ENCODE measurements at places on chromosomes 1 and 21.

DNA sequence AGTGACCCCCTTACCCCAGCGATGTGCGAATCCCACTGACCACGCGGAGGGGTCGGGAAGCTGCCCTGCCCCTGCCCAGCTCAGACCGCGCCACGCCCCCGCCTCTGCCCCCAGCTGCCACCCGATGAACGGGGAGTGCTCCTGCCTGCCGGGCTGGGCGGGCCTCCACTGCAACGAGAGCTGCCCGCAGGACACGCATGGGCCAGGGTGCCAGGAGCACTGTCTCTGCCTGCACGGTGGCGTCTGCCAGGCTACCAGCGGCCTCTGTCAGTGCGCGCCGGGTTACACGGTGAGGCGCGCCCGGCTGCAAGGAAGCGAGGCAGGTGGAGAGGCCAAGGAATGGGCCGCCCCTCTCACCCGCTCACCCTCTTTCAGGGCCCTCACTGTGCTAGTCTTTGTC, 11.9 kb upstream of the LRRC71 start:
- DNase-seq: no peak

DNA sequence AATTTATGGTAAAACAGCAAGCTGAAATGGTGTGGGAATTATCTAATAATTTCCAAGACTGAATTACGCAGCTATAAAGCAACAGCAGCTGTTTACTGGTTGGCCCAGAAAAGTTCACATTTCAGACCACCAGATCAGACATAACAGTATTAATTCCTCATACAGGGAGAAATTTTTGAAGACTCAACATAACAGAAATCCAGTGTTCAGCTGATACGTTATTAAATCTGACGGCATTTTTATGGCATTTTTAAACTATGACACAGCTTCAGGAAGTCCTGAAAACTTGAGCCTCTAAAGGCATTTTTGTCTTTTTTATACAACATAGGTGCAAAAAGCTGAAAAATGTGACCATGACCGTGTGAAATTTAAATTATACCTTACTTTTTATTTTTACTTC, 91.2 kb downstream of the APP start:
- no peak for DNase-seq

GRCh38 chr1:54307305-54307704, 98.9 kb downstream of the SSBP3 start:
- no peak for DNase-seq

GRCh38 chr1:109821221-109821669, 57.5 kb upstream of the EPS8L3 start:
- DNase-seq: peak; percentile 18

DNA sequence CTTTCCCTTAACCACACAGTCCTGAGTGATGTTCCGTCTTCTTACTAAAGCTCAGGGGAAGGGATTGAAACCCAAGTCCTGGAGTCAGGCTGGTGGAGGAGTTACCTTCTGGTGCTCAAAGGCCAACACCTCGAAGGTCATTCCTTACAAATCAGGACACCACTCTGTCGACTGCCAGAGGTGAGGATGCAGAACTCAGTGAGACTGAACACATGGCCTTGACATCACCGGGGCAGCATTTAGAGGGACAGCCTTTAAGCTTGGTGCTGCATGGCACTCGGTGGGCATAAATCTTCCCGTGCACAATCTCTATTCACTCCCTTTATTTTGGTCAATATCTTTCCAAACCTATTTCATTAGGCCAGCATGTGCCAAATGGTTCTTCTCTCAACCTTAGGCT, 130.9 kb downstream of the ASTN1 start:
- no peak for DNase-seq

DNA sequence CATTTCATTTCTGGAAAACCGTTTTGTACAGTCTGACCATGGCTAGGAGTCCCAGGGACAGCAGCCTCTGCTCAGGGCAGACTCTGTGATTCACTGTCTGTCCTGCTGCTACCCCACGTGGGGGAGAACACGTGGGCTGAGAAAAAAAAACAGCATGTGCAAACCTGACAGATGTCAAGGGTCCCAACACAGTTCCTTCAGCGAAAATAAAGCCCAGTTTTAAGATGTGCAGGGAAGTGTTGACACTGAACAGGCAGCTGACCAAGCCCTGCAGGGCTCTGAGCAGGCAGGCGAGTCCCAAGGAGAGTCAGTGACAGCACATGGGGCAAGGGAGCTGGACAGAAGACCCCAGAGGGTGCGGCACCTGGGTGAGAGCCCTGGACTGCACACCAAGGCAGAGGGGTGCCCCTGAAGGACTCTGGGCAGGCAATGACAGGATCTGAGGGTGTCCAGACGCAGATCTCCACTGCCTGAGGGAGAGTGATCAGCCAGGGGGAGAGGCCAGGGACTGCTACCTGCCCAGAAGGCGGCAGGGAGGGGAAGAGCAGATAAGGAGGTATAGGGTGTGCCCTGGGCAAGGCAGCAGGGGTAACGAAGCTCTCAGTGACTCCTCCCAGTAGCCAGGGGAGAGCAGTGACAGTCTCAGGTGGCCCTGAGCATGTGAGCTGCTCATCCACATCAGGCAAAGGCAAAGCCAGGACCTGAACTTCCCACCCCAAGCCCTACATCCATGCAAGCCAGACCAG, 5.1 kb upstream of the SPATC1L start:
- DNase-seq: no peak

DNA sequence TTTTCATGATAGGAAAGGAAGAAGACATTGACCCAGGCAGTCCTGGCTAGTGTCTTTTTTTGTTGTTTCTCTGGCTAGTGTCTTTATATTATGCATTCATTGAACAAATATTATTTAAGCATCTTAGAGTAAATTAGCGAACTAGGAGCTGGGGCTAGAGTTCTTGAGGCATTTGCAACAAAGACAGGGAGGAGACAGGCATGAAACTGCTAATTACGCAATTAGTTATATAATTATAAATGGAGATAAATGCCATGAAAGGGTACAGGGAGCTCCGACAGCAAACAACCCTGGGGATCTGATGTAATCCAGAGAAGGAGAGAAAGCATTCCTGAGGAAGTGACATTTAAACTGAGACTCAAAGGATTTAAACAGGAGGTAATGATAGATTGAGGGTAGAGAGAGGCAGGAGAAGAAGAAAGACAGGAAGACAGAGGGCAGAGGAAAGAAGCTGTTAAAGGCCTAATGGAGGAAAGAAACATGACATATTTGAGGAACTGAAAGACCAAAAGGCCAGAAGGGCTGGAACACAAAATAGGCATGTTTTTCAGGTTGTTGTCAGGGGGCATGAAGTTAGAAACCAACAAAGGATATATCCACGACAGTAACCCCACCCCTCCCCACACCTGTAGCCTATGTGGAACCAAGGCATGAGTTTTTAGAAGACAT, 99.5 kb upstream of the GJB5 start:
- DNase-seq: no peak

All from common myeloid progenitor, CD34-positive (primary cell).